Fibroblast of pulmonary artery (primary cell): ENCODE measurements at places on chromosomes 13 and 19.

- peak; percentile 45 for DNase-seq
Measured at GRCh38 chr13:71712988-71713653, 153.9 kb downstream of the DACH1 start.

DNA sequence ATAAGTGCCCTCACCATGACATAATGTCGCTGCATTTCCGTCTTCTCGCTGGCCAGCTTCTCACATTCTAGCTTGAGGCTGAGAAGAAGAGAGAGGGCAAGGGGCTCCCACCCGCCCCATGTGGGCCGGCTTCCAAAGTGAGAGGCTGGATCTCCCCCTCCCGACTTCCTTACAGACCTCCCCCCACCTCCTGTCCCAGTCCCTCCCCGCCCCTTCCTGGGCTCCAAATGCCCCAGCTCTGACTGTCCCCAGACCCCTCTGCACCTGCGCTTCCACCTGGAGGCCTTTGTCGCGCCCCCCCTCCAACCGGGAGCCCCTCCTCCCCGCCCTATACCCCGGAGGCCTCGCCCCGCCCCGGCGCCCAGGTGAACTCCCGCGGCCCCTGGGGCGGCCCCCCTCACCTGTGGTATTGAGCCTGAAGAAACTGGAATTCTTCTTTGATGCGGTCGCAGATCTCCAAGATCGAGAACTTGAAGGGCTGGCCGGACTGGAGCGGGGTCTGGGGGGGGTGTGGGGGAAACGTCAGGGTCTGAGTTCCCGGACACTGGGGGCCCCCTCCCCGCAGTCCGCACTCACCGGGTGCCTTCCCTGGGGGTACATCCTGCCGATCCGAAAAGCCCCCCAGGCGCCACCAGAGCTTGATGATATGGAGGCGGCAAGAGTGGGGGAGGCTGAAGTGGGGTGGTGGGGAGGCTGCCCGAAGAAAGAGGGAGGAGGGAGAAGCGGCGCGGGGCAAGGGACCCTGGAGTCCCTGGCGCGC is 595 bp downstream of the TLE2 start:
- DNase-seq: no peak

DNA sequence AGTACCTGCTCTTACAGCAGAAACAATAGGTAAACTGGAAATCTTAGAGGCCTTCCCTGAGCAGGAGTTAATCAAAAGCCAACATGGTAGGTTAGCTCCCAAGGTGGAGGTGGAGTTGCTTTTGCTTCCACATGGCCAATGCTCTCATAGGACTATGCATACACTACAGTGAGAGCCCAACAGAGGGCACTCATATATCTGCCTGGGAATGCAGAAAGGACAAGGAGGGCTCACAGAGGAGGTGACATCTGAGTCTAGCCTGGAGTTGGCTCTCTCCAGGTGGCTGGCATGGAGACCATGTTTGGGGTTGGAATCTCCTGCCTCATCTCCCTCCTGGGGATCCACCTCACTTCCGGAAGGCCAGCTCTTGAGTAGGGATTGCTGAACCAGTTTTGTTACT is 34.6 kb downstream of the ATP8A2 start:
- DNase-seq: no peak

GRCh38 chr19:18290302-18291018 is 9.0 kb upstream of the JUND start:
- DNase-seq: peak; percentile 60

- no peak for DNase-seq
Measured at GRCh38 chr13:106568299-106569003, 514 bp upstream of the ARGLU1 start.

DNA sequence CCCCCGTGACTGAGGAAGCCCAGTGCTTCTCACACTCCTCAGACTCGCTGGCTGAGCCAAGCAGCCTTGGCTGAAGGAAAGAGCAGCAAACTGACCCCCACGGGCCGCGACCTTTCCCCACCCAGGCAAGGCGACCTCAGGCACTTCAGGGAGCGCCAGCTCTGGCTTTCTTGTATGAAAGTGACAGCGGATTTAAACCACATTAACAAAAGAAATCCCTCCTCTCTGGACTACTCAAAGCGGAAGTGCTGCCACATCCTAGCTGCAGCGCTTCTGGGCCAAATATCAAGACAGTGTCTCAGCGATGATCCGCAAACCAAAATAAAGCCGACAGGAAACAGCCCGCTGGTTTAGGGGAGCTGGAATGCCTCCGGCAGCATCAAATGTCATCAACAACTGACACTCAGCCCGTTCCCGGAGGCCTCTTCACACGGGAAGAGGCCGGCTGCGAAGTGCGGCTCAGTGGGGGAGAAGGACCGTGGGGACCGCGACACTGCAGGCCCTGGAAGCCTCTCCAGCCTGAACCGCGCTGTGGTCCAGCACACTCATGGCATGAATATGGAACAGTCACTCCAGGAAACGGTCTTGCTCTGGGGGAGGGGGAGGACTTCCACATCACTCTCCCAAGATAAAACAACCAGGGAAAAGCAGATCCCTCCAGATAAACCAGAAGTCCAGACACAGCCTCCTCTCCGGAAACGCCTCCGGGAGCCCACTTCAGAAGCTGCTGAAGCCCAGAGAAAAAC is 1.4 kb downstream of the RASA3 start:
- peak; percentile 79 for DNase-seq

DNA sequence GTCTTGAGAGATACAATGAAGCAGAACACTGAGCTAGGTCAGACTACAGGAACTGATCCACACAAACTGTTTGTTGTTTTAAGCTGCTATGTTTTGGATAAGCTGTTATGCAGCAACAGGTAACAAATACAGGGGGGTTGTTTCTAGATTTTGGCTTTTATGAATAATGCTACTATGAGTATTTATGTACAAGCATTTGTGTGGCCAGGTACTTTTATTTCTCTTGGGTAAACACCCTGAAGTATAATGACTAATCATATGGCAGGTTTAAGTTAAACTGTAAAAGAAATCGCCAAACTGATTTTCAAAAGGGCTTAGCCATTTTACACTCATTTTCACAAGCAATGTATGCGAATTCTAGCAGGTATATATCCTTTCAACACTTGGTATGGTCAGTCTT is 166.0 kb downstream of the DNAJC3 start:
- no peak for DNase-seq

DNA sequence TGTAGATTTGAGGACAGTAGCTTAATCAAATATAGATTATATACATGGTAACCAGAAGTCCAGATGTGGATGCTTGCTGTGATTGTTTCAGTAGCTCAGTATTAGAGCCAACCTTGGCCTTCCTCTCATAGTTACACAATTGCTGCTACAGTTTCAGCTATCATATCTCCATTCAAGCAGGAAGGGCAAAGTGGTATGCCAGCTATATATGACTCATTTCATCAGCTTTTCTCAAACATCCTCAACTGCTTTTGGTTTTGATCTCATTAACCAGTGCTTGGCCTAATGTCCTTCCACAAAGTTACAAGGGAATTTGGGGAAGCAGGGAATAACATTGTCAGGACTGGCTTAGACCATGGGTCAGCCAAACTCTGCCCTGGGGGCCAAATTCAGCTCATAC is 73.0 kb upstream of the MAB21L1 start:
- peak; percentile 66 for DNase-seq

GRCh38 chr19:46384396-46384795 is 29.0 kb downstream of the CCDC8 start:
- DNase-seq: no peak

DNA sequence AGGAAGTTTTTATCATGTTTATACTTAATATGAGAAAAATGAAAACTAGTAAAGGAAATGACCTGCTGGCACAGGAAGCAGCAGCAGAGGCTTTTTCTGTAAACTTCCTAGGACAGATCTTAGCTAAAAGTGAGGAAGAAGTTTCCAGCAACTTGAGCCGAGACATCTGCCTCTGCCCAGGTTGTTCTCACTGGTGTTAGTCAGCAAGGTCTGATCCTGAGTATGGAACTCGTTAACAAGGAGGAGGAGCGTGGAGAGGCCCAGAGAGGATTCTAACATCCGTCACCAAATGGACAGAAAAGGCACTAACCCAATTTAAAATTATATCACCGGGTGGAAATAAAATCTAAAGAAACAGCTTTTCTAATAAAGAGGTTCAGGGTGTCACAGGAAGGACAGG is 43.6 kb downstream of the PHF11 start:
- peak; percentile 18 for DNase-seq

DNA sequence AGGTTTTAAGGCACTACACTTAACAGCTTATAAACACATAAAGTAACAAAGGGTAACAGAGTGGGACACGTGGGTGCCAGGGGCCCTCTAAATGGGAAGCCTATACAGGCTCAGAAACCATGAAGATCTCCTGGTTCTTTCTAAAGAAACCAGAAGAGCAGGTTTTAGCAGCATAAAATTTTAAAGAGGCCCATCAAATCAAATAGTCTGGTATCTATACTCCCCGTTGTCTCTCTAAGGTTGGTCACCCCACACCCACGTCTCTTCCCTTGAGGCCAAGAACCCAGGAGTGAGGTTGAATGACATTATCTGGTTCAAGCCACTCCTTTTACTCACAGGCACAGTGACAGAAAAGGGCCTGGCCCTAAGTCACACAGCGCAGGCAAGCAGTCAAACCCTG is 4.6 kb upstream of the DYRK1B start:
- no peak for DNase-seq

- no peak for DNase-seq
Measured at GRCh38 chr13:43915451-43915850, 35.7 kb downstream of the LACC1 start.

DNA sequence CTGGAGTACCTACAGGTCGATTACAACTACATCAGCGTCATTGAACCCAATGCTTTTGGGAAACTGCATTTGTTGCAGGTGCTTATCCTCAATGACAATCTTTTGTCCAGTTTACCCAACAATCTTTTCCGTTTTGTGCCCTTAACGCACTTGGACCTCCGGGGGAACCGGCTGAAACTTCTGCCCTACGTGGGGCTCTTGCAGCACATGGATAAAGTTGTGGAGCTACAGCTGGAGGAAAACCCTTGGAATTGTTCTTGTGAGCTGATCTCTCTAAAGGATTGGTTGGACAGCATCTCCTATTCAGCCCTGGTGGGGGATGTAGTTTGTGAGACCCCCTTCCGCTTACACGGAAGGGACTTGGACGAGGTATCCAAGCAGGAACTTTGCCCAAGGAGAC is 4.7 kb downstream of the SLITRK5 start:
- DNase-seq: no peak

GRCh38 chr19:46296722-46297461 is at the start of gene HIF3A:
Gene HIF3A (plus strand): TSS chr19:46297042. CDS start chr19:46297077, 35 bp downstream.
- DNase-seq: peak; percentile 73

DNA sequence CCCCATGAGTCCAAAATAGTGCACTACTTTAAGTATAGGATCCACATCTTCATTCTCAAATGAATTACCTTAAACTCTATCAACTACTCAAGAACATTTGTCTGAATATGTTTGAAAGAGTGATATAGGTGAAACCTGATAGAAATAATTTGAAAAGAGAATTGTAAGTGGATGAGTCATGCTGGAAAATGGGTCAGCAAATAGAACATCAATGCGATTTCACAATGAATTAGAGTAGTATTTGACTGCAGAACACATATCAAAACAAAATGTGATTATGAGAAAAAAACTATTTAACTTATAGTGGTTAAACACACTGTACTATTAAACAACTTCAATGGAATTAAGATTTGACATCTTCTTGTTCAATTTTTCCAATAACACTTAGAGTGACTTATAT is 300.6 kb upstream of the KLHL1 start:
- DNase-seq: no peak

DNA sequence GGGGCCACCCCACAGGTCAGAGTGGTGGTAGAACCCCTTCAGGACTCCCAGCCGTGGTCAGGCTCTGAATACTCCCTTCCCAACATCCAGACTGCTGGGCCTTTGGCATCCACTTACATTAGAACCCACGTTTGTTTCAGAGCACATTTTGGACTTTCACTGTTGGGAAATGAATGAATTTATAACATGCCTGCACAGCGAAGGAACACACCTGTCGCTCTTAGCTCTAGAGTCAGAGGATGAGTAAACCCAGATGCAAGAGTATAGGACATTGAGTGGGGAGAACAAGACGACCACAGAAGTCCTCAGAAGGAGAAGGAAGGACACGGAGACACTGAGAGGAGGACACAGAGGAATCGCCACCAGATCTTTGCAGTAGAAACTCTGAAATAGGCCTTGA is 30.9 kb downstream of the SHISA2 start:
- no peak for DNase-seq

DNA sequence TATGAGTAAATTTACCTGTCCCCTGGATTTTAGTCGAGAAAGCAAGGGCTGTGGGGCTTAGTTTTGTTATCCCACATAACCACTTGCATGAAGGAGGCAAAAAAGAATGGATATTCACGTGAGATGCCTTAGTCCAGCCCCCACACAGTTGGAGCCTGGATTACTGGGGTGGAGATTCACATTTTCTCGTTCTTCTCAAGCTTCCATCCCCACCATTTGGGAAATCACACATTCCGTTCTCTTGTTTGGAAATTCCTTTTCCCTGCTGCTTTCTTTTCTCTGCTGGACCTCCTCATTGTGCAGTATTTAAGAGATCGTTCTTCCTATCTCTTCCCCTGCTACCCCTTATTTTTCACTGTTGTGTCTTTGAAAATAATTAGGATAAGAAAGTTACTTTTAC is 45.1 kb upstream of the FARP1 start:
- DNase-seq: no peak

GRCh38 chr19:18385675-18386542 is at the start of gene GDF15:
Gene GDF15 (plus strand): TSS chr19:18386158. CDS start chr19:18386190, 32 bp downstream.
- peak; percentile 94 for DNase-seq

GRCh38 chr19:8578642-8579265 is 1.5 kb upstream of the MYO1F start:
- peak; percentile 72 for DNase-seq

DNA sequence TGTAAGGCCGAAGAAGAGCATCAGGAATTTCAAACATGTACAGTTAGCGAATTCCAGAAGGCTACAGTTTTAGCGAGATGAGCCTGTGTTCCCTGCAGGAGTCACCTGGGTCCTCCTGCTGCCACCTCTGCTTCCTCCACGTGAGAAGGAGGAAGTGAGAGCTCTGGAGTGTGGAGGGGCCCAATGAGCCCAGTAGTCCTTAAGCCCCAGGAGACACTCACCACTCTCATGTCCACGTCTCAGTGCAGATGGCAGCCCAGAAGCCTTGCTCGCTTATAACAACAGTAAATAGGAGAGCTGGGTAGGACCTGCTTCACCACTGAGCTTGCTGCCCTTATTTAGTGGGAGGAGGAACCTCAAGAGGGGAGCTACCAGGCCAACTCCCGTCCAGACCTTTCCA is 44.3 kb downstream of the SERP2 start:
- no peak for DNase-seq

DNA sequence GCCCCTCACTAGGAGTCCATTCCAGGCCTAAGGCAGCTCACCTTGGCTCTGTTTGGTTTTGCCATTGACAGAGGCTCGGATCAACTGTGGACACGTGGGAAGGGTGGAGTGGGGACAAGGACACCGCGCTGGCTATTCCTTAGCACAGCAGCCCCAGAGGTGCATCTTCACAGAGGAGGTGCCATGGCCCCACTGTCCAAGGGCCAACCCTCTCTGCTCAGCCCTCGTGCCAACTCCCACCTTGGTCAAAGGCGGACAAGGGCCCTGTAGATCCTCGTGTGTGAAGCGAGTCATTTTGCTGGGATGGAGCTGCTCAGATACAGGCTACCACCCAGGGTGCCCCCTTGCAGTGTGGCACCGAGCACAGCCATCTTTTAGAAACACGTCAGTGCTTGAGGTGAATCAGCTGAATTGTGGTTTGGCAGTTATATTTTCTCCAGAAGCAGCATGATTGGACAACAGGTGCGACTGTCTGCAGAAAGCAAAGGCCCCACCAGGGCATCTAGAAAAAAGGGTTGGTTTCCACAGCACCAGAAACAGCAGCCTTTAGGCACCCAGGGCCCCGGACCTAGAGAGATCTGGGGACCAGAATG is 192.1 kb upstream of the GPR12 start:
- no peak for DNase-seq

GRCh38 chr13:105908586-105908985 is 626.9 kb downstream of the EFNB2 start:
- no peak for DNase-seq
